ENCODE measurements at places on chromosomes 3 and 15. TPM values are rescaled to one million over a fixed set of nuclear protein-coding genes. Genes with fewer than 3 reads are reported as not detected.

The UBE2E2 gene
- total RNA-seq = 177 TPM

The NANOGP8 gene
- not detected for total RNA-seq

The SPINK8 gene
- total RNA-seq = not detected

GRCh38 chr15:63347074-63347857 is 34.4 kb downstream of the CA12 start:
- DNase-seq = no peak

- no peak for DNase-seq
Observed at GRCh38 chr15:65663521-65663920, 41.8 kb downstream of the SLC24A1 start.

GRCh38 chr15:59491062-59491461 is 53.1 kb downstream of the FAM81A start:
- no peak for DNase-seq

DNA sequence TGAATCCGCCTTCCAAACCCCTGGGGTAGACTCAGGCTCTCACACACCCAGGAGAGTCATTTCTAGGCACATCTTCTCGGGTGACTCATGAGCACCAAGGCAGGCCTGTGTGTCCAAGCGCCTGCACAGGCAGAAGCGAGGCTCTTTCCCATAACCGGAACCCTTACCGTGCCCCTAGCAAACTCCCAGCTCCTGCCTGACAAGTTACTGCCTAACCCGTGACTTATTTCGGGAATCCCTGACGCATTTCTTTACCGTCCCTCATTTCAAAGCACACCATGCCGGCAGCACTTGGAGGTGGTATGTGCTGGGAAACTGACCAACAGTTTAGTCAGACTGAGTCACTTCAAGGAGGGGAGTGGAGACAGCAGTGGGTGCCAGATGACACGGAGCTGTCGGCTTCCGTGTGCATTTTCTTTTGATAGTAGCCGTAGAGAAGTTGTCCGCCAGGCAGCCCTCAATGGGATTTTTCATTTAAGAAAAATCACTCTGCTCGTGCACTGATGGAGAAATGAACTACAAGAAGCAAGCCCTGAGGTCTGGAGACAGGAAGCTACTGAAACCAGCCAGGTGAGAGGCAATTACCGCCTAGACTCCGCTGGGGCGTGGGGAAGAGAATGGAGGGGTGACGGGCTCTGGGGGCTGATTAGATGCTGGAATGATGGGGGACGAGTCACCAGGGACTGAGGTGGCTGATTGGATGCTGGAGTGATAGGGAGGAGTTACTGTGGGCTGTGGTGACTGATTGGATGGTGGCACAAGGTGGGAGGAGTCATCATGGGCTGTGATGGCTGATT is 17.3 kb upstream of the HRH1 start:
- peak; percentile 44 for DNase-seq

DNA sequence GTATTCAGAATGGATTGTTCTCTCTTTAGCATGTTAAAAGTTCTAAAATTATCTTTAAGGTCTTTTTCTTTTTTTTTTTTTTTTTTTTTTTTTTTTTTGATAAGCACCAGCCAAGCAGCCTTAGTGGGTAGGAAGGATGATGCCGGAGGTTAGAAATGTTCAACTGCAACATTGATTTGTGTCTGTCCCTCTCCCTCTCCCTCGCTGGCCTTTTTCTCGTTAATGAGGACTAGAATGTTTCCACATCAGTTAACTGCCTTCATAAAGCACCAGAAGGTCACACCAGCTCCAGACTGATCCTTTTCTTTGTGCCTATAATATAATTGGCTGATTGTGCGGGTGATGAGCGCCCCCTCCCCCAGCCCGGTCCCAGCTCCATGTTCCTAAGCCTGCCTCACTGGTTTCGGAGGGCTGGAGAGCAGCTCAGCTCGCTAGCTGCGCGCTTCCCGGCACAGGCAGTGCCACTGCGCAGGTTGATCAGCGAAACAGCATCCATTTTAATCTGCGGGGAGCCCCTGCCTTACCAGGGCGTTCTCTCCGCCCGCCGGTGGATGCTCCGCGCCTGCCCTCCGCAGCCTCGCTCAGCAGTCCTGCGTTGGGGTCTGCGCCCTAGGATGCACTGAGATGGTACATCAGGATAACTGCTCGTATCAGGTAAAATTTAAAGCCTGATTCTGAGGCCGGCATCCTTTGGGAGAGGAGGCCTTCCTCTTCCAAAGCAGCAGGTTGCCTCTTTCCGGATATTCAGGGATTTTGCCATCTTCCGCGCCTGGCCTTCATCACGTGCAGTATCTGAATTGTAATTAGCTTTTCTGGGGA is 148.9 kb upstream of the IL12A start:
- peak; percentile 70 for DNase-seq

DNA sequence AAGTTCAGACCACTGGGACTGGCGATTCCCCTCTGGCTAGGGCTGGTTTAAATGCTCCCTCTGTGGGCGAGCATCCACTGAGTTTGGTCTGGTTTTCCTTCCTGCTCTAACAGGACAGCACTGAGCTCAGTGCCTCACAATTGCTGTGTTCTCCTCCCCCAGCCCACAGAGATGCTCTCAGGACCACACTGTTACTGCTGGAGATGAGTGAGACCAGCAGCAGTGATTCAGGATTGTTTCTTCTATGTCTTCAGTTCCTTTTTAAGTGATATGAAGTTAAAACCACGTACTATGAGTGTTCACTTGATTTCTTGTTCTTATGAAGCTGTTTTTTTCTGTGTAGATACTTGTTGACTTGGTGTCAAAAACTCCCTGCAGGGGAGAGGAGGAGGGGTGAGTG is 180.4 kb upstream of the COL8A1 start:
- no peak for DNase-seq

GRCh38 chr3:97793420-97794019 is 28.3 kb upstream of the CRYBG3 start:
- DNase-seq = peak; percentile 81

Measured in tongue (tissue), 3 donors.